ENCODE measurements at places on chromosomes 7 and 10.

GRCh38 chr7:22115689-22116088 is 170.0 kb upstream of the CDCA7L start:
- no peak for DNase-seq

- no peak for DNase-seq
Observed at GRCh38 chr7:158738841-158739240, 34.2 kb upstream of the NCAPG2 start.

DNA sequence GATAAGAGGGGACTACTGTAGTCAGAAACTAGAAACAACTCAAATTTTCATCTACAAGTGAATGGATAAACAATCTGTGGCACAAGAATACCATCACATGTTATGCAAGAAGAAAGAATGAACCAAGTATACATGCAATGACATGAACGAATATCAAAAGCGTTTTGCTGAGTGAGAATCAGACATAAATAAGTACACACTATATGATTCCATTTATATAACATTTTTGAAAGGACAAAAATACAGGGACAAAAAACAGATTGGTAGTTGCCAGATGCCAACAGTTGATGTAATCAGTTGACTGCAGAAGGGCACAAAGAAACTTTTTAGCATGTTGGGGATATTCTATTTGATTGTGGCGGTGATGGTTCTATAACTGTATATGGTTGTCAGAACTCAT is 33.6 kb downstream of the CTNNA3 start:
- no peak for DNase-seq

- DNase-seq = no peak
Observed at GRCh38 chr10:8752146-8752843, 697.8 kb downstream of the GATA3 start.

DNA sequence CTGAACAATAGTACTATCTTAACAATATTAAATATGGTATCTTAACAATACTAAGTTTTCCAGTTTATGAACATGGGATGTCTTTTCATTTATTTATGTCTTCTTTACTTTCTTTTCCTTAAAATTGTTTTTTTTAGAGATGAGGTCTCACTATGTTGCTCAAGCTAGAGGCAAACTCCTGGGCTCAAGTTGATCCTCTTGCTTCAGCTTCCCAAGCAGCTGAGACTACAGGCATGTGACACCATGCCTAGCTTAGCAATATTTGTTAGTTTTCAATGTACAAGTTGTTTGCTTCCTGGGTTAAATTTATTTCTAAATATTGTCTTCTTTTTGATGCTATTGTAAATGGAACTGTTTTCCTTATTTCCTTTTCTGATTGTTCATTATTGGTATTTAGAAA is 16.9 kb downstream of the CDH23 start:
- DNase-seq = no peak

GRCh38 chr7:142882338-142882678 is 3.2 kb downstream of the TRPV6 start:
- no peak for DNase-seq

- DNase-seq = peak; percentile 55
Observed at GRCh38 chr10:109933984-109934565, 10.8 kb upstream of the XPNPEP1 start.

DNA sequence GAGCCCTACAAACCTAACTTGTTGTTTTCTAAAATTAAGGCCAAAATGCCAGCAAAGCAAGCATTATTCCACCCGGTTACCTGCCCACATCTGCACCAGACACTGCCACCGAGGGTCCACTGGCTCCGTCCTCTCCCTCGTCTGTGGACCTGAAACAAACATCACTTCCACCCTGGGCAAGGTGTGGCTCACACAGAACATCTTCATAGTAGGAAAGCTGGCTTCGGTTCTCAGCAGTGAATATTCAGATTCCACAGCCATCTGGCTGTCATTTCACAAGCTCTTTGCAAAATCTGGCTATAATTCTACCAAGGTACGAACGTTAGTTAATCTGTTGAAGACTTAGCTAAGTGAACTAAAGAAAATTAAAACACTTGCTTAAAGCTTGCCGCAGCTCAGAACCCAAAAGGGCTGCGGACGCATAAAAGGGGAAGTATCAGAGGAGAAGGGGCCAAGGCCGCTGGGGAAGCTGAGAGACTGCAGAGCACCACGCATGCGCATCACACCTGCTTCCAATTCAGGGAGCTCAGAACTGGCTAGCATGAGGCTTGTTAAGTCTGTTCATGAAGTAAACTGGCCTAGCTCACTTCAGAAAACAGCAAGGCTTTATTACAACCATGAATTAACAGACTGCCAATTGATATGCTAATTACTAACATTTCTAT is 46.1 kb downstream of the PTPRN2 start:
- DNase-seq = no peak

GRCh38 chr10:29698773-29699490 is 64.2 kb upstream of the SVIL start:
- DNase-seq = no peak

All from AG10803 (cell line).